ENCODE measurements at places on chromosomes 16 and 17.

GRCh38 chr17:51346218-51346982 lies 86.1 kb downstream of the UTP18 start:
- no peak for DNase-seq

GRCh38 chr16:82185012-82185411 lies 15.0 kb upstream of the MPHOSPH6 start:
- DNase-seq, result no peak

DNA sequence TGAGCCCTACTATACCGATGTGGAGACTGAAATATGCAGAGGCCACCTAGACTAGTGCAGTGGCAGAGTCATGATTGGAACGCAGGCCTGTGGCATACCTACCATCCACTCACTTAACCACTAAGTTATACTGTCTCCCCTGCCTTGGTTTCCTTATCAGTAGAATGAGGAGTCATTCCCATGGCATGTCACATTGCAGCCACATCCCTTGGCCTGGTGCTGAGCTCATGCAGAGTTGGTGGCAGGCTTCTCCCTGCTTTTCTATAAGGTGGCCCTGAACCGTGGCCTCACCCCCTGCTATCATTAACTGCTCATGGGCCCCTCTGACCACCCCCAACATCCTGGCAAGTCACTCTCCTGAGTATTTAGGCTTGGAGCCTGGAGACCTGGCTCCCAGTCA lies 212.5 kb downstream of the KATNIP start:
- no peak for DNase-seq

DNA sequence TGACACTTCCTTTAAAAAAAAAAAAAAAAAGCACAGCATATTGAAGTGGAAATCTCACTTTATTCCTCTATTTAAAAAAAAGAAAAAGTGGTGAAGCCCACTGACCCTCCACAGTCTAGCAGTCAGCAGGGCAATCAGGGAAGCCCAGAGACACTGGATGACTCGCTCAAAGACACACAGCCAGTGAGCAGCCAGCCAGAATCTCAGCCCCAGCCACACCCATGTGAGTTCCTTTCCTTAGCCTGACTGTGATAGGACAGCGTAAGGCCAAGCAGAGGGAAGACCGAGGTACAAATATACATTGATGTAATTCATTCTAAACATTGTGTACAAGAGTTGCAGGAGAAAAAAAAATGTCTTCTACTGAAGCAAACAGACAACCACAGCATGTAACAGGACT lies 22.5 kb downstream of the XPO6 start:
- no peak for DNase-seq

DNA sequence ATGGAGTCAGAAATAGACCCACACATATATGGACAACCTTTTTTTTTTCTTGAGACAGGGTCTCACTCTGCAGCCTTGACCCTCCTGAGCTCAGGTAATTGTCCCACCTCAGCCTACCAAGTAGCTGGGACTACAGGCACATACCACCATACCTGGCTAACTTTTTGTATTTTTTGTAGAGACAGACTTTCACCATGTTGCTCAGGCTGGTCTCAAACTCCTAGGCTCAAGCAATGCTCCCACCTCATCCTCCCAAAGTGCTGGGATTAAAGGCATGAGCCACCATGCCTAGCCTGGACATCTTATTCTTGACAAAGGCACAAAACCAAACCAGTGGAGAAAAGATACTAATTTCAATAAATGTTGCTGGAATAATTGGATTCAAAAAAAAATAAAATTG lies 14.7 kb upstream of the NACA2 start:
- no peak for DNase-seq

- peak; percentile 36 for DNase-seq
Observed at GRCh38 chr17:10118788-10119130, 79.6 kb downstream of the GAS7 start.

GRCh38 chr17:81491181-81491581 lies 21.4 kb downstream of the ACTG1 start:
- no peak for DNase-seq

- no peak for DNase-seq
Observed at GRCh38 chr17:64599187-64599676, 62.9 kb downstream of the SMURF2 start.

DNA sequence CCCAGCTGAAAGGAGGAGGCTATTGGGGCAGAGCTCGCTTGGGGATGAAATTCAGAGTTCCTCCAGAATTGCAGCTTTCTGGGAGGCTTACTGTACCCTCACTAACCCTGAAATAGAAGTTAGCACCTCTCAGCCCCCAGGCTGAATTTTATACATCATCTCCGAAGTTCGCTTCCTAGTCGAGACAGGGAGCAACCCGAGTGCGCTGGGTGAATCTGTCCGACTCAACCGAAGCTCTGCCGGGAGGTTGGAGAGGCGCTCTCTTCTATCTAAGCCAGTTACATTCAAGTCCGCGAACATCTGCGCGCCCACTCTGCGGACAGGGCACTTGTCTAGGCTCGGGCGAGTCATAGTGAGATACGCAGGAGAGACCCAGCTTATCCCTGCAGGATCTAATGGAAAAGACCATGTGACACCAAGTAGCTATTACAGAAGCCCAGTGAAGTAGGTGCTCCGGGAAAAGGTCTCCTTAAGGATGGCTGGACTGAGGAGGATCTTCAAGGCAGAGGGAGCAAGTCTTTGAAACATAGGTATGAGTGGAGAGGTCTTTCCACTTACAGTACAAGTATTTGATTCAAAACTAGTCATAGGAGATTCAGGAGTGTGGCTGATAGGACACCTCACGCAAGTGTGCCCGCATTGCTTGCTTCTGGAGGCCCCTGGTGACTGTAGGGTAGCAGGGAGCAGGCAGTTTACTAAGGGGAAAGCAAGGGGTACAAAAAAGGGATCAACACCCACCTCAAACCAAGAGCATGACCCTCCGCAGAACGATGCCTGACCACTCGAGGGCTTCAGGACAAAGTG lies 646 bp upstream of the HES7 start:
- DNase-seq, result no peak

DNA sequence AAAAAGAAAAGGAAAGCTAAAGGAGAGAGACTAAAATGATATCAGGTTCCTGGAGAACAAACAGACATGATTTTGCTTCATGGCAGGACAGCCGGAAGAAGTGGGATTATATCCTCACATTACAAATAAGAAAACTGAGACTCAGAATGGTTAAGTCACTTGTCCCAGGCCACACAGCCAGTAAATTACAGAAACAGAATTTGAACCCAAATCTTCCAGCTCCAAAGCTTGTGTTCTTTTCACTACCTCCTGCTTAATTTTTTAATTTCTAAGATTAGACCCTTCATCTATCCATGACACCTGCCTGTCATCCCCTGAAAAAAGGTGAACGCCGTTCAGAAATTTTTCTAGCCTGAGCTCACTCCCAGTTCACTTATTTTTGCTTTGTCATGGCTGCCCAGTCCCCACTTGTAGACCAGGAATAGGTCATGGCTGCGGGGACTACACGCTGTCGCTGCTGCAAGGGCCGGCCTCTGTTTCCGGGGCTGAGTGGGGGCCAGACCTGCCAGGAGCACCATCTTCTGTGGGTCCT lies 36.1 kb downstream of the MAPT start:
- DNase-seq, result no peak

DNA sequence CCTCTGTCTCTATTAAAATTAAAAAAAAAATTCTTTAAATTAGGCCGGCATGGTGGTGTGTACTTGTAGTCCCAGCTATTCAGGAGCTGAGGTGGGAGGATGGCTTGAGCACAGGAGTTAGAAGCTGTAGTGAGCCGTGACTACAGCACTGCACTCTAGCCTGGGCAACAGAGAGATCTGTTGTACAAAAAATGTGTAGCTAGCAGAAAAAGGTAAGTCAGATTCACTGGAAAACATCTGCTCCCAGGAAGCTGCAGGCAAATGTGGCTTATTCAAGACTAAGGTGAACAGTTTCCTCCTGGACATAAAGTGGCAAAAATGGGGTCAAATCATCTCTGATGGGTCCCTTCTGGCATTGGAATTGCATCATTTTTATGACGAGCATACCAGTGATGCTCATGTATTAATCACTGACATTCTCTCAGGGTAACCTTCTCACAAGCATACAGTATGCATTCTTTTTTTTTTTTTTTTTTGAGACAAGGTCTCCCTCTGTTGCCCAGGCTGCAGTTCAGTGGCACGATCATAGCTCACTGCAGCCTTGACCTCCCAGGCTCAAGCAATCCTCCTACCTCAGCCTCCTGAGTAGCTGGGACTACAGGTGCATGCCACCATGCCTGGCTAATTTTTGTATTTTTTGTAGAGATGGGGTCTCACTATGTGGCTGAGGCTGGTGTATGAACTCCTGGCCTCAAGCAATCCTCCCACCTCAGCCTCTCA lies 48.7 kb downstream of the CPPED1 start:
- no peak for DNase-seq

GRCh38 chr17:2028737-2029136 lies 1.2 kb upstream of the DPH1 start:
- peak; percentile 29 for DNase-seq

DNA sequence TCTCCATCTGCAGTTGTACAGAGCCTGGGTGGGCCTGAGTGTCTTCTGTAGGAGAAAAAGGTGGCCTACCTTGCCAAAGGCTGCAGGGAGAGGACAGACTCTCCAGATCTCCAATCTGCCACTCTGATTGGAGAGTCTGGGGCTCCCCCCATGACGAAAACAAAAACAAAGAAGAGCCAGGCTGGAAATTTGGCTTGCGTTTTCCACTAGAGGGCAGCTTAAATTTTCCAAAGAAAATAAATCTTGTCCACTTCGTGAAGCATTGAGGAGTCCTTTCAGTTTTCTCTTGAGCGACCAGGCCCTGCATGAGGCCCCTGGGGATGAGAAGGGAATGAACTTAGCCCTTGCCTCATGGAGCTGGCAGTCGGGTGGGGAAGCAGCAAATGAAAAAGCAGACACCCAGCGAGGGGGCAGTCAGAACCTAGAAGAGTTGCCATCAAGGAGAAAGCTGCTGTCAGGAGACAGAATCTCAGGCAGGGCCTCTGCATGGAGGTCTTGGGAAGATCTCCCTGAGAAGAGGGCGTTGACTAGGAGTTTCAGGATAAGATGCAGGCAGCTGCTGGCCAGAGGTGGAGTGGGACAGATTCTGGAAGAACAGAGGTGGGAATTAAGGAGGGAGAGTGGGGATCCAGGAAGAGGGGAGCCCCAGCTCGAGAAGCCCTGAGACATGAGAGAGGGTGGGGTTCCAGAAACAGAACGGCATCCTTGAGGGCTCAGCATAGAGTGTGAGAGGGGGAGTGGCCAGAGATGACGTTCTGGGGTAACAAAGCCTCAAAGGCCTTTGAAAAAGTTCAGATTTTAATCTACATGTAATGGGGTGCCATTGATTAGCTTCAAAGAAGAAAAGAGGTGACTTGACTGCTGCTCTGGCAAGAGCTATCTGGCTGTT lies 8.4 kb upstream of the SHCBP1 start:
- no peak for DNase-seq

DNA sequence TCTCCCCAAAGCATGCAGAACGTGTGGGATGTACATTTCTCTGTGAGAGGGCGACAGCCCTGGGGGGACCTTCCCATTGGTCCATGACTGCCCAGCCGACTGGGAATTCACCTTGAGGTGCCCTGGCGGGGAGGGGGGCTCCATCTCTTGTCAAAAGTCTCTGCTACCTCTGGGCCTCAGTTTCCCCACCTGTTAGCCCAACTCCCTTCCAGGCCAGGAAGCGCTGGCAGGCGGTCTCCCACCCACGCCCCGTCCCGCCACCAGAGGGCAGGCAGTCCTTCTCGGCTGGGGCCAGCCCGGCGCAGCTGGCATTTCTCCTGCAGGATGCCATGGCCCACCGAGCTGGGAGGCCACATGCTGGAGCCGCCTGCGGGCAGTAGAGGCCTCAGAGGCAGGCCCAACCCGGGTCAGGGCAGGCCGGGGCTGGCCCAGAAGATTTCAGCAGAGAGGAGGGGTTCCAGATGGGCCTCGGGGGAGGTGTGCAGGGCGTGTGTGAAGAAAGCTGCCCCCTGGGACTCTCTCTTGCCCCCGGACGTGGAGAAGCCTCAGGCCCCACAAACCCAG lies 16.6 kb downstream of the CD7 start:
- DNase-seq, result peak; percentile 81

GRCh38 chr16:4948903-4949766 lies 9.0 kb upstream of the SEC14L5 start:
- no peak for DNase-seq

GRCh38 chr17:59623151-59623550 lies 3.5 kb downstream of the CLTC start:
- no peak for DNase-seq

DNA sequence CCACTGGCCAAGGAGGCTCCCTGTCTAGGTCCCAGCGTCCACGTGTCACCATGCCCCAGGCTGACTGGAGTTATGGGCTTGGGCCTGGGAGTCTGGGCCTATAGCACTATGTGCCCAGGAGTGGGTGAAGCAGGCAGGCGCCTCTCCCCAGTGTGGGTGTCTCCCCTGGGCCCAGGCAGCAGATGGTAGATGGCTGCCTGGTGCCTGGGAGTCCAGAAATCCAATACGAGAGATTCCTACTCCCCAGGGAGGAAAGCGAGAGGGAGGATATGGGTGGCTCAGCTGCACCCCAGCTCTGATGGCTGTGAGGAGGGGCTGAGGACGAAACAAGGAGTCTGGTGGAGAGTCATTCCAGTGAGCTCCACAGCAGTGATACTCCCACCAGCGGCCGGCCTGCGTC lies 5.0 kb downstream of the KCNH6 start:
- DNase-seq, result no peak

DNA sequence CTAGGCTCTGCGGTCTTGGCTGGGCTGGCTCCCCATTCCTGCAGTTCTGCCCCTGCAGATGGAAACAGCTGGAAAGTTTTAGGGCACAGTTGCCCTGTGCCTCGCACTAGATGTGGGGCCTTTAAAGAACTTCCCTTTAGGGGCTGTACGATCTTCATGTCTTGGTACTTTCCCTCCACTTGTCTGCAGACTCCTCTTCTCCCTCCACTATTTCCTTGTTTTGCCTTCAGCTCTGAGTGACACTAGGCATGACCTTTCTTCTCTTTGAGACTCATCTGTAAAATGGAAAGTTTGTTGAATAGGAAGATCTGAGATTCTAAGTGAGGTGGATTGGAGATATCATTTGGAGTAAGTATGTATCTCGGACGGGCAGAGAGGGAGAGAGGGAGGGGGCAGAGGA lies 6.3 kb upstream of the TAC4 start:
- DNase-seq, result no peak

- DNase-seq, result peak; percentile 62
Observed at GRCh38 chr16:75279305-75279704, 27.9 kb upstream of the BCAR1 start.

GRCh38 chr16:51072591-51072990 lies 78.5 kb downstream of the SALL1 start:
- no peak for DNase-seq

DNA sequence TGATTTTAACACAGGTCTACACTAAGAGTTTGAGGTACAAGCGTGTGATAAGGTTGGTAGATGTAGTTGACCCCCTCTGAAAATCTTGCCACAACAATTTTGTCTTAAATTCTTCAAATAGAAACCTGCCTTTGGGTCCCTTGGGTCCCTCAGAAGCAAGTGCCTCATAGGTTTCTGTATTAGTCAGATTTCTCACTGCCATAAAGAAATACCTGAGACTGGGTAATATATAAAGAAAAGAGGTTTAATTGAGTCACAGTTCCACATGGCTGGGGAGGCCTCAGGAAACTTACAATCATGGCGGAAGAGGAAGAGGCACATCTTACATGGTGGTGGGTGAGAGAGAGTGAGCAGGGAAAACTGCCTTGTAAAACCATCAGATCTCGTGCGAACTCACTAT lies 301.2 kb downstream of the MAP2K6 start:
- DNase-seq, result no peak

GRCh38 chr16:88730632-88731607 lies 24.6 kb downstream of the CTU2 start:
- peak; percentile 53 for DNase-seq

GRCh38 chr17:19284005-19284959 lies 47.1 kb downstream of the EPN2 start:
- no peak for DNase-seq
